Left ventricle myocardium superior (tissue), 1 donor: ENCODE measurements at places on chromosomes 7 and 10. TPM values are rescaled to one million over a fixed set of nuclear protein-coding genes. Genes with fewer than 3 reads are reported as not detected.

The FAM13C gene
- 5.4 TPM for total RNA-seq

The UMAD1 gene
- 14.4 TPM for total RNA-seq

The TMEM26 gene
- 0.67 TPM for total RNA-seq

The NYAP1 gene
- total RNA-seq: 0.32 TPM

The C7orf33 gene
- not detected for total RNA-seq

The ZNF22 gene
- 12.6 TPM for total RNA-seq

The ELAPOR2 gene
- 4.3 TPM for total RNA-seq

The OR9A4 gene
- not detected for total RNA-seq

The EN2 gene
- total RNA-seq: not detected

The DNAH11 gene
- total RNA-seq: 0.12 TPM

The PON1 gene
- total RNA-seq: not detected

The FAM237B gene
- total RNA-seq: not detected

The CABCOCO1 gene
- total RNA-seq: not detected

The SPDYE11 gene
- not detected for total RNA-seq

The OGA gene
- total RNA-seq: 79.8 TPM

The TBRG4 gene
- total RNA-seq: 83.0 TPM

The UTF1 gene
- not detected for total RNA-seq

The KCNMA1 gene
- total RNA-seq: 2.5 TPM

The NUPR2 gene
- not detected for total RNA-seq

The TEX36 gene
- total RNA-seq: not detected

The SH3PXD2A gene
- total RNA-seq: 28.6 TPM

The PGAM2 gene
- 967 TPM for total RNA-seq
